Left cardiac atrium (tissue), 4 donors: ENCODE measurements at places on chromosomes 6 and 20. TPM values are rescaled to one million over a fixed set of nuclear protein-coding genes. Genes with fewer than 3 reads are reported as not detected.

- no peak for DNase-seq
Measured at GRCh38 chr6:98047164-98047563, 764.1 kb upstream of the MMS22L start.

Gene C6orf118
- not detected for total RNA-seq

GRCh38 chr6:39688494-39688893 lies 36.7 kb downstream of the KIF6 start:
- DNase-seq: no peak

GRCh38 chr6:105600336-105601260 lies 197.7 kb upstream of the PREP start:
- DNase-seq: no peak
